SK-N-SH treated with all-trans-retinoic acid at 6 μM for 48 hours (cell line): ENCODE measurements at places on chromosomes 5 and 9.

DNA sequence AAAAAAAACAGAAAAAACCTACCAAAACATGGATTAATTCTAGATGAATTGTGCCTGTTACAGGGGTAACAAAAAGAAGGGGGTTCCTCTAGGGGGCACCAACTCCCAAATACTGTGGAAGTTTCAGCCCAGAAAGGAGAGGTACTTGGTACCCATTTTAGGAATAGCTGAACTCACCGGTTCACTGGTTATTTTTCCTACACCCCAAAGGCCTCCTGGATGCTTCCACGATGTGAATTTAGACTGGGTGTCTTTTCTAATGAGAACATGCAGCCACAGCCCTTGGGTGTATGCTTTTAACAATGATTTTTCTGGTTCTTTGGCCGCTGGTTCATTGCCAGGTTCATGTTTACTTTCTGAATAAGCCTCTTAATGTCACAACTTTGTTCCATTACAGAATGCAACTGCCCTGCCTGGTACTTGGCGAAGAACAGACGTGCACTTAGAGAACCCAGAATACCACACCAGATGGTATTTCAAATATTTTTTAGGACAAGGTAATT is 46.7 kb downstream of the GARNL3 start:
- peak; percentile 87 for ATAC-seq

DNA sequence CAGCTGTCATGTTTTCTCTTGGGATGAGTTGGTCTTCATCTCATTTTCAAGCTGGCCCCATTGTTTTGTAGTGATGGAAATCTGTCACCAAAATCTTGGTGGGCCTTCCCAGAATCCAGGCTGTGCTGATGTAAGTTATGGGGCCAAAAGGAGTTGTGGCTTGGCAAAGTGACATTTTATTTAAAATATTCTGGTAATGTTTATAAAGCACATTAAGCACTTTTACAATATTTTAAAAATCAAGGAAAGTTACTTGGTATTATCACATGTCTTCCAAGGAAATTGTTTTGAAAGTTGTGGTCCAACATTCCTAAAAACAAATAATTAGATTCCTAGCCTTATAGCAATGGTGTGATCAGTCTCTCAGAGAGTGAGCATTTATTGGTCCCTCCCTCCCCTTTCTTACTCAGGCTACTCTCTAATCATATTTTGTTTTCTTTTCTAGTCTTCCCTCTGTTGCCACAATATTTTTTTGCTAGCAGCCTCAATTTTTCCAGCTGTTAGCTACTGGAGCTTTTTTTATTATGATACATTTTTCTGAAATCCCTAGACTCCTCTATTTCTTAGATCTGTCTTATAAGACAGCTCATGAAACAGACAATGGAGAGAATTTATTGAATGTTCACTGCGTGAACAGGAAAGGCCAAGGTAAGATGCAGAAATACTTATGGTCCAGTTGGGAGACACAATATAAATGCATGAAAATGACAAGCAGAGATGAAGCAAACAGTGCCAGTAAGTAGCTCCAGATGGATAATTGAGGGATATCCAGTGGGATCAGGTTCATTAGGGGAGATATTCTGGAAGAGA is 408.1 kb upstream of the ZNF608 start:
- no peak for ATAC-seq

DNA sequence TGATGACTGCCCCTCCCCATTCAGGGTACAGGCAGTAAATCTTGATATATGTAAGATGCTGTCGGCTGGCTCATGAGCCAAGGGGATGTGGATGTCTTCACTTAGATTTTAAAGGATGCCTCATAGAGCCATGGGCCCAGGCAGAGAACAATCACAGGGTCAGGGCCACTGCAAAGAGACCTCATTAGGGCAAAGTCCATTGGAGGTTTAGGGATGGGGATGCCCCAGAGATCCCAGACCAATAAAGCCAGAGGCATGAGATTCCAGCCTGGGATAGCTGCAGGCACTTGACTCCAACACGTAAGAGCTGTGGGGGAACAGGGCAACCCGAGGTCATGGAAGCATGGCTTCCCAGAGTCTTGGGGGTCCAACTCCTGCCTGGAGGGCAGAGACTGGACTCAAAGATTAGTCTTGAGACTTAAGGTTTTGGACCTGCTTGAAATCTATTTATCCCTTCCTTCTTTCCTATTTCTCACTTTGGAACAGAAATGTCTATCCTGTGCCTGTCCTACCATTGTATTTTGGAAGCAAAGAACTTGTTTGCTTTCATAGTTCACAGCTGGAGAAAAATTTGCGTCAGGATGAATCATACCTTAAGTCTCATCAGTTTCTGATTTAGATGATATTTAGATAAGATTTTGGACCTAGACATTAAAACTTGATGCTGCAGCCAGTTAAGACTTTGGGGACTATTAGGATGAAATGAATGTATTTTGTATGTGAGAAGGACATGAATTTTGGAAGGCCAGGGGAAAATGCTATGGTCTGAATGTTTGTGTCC is 101.3 kb upstream of the ADRA1B start:
- ATAC-seq: peak; percentile 26; the same call in 2 of the 3 replicates

GRCh38 chr5:173758676-173759075 is 129.5 kb upstream of the CPEB4 start:
- ATAC-seq: no peak

GRCh38 chr9:130693101-130693425 is 517 bp upstream of the EXOSC2 start:
- no peak for ATAC-seq

DNA sequence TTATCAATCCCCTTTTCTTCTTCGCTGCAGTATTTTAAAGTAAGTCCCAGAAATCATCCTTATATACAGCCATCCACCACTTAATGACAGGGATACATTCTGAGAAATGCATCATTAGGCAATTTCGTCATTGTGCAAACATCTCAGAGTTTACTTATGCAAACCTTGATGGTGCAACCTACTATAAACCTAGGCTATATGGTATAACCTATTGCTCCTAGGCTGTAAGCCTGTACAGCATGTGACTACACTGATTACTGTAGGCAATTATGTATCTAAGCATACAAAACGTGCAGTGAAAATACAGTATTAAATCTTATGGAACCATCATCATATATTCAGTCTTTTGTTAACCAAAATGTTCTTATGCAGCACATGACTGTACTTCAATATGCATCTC is 36.8 kb downstream of the SAXO1 start:
- ATAC-seq: no peak

- no peak for ATAC-seq
Observed at GRCh38 chr9:98328770-98329169, 73.3 kb upstream of the TBC1D2 start.

- ATAC-seq: peak; percentile 24; the same call in 1 of the 3 replicates
Observed at GRCh38 chr9:16898464-16898863, 28.0 kb upstream of the BNC2 start.
